ENCODE measurements at places on chromosomes 7 and 10.

DNA sequence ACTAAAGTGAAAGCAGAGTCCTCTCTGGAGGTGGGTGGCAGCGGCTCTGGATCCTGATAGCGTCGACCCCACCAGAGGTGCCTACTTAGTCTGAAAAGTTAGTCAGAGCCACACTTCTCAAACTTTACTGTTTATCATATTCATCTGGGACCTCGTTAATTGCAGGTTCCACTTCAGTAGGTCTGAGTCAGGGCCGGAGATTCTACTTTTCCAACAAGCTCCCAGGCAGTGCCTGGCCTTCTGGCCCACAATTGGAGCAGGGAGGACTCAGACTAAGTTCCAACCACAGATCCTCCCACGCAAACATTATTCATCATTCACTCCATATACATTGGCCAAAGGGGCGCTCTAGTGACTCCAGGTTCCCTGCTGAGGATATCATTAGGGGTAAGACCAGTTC, 78.1 kb downstream of the VSTM4 start:
- no peak for DNase-seq

DNA sequence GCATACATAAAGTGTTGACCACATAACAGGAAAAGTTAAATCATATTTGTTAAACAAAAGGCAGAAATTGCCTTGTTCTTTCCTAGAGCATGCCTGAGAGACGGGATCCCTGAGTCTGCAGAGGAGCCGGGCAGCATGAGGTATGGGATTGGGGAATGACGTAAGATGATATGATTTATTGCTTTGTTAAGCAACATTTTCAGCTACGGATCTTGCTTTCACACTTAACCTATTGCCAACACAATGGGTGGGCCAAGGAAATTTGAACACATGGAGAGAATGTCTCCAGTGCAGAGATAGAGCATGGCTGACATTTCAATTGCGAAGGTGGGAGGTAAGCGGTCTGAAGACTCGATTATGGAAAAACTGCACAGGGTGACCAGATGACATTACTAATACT, 76.7 kb downstream of the EMX2 start:
- no peak for DNase-seq

GRCh38 chr7:92158660-92159575, 20.0 kb downstream of the LRRD1 start:
- DNase-seq, result no peak

- DNase-seq, result no peak
Observed at GRCh38 chr7:81519886-81520285, 250.0 kb downstream of the HGF start.

DNA sequence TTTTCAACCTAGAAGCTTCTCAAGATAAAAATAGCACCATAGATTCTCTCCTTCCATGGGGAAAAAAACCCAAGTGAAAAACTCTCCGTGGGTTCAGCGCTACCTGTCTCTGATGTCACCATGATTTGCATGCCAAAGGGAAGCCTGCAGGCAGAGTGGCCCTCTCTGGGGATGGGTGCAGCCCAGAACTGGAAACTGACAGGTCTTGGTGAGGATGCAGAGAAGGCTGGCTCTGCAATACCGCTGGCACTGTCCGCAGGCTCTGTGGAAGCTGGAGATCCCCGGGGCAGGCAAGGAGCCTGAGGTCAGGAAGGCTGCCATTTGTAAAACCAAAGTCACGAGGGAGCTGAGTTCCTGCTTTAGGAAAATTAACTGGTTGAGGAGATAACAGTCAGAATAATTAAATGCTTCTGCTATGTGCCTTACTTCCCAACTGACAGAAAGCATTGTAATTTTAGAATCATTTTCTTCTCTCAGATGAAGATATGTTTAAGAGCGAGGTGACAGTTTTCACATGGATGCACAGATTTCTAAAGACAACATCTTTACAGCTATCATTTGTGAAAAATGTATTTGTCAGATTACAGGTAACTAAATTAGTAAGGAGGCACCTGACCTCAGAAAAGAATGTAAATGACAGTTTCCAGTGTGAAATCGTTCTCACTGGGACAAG, 731.5 kb upstream of the FZD8 start:
- DNase-seq, result no peak

DNA sequence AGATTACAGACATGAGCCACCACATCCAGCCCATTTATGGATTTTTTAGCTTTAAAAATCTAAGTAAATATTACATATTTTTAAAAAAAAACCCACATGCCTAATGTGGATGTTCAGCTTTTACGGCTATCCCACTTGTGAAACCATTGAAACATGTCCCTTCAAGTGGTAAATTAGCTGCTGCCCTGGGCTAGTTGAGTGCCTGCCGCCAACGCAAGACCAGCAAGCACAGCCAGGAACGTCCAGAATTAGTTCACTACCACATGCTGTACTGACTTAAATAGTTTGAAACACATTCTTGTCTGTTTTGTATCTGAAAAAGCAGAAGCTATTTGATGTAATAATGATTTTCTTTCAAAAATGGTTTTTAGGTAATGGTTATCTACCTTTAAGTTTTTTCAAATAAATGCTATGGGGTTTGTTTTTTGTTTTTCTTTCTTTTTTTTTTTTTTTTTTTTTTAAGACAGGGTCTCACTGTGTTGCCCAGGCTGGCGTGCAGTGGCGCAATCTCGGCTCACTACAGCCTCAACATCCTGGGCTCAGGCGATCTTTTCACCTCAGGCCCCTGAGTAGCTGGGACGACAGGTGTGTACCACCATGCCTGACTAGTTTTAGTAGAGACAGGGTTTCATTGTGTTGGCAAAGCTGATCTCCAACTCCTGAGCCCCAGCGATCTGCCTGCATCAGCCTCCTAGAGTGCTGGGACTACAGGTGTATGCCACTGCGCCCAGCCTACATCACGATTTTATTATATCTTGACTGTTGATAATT, 57.0 kb downstream of the KLRG2 start:
- no peak for DNase-seq

- DNase-seq, result no peak
Observed at GRCh38 chr10:78524941-78525340, 491.3 kb downstream of the RPS24 start.

- DNase-seq, result no peak
Observed at GRCh38 chr7:127035203-127035849, 217.4 kb downstream of the GRM8 start.

DNA sequence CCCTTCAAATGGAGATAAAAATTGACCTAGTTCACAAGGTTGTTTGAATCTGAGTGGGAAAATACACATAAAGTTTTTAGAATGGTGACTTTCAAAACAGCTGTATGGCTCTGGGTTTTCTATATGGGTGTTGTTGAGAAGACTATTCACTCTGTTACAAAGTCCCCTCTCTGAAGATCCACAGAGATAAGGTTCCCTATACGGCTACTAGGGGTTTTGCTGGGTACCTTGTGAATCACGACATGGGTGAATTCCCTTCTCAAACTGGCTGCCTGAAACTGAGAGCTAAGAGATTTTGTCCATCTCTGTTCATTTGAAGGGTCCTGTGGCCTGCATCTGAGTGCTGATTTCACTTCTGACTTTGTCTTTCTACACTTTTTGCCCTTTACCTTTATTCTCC, 11.8 kb upstream of the SLC13A1 start:
- DNase-seq, result no peak

DNA sequence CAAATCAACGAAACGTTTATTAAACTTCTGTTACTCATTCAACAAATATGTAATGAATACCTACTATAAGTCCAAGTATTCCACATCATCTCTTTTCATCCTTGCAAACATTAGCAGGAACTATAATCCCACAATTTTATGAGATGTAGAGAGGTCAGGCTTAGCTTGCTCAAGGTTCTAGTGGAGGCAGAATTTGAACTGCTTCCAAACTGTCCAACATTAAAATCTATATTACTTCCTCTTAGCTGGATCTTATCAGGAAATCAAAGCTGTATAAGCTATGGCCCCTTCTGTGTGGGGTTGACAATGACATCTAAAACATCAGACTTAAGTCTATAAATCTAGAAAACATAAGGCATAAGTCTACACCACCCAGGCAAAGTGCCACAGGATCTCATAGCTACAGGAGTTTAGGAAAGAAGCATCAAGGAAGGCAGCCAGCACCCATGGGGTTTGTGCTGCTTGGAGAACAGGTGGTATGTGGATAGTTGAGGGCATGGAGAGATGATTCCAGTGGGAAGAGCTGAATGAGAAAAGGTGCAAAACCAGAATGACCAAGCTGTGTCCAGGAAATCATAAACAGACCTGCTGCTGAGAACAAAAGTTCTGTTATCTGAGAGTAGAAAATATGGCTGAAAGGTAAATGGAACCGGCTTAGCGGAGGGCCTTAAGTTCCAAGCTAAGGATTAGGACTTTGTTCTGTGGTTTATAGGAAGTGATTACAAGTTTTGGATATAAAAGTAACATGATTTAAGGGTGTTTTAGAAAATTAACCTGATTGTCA, 34.5 kb downstream of the PAPSS2 start:
- DNase-seq, result no peak
